ENCODE measurements at places on chromosomes 5 and 9.
A peak's percentile ranks its signal among the peaks of the same experiment; 100 is the strongest.

- no peak for DNase-seq
Measured at GRCh38 chr9:118324706-118325105, 620.5 kb downstream of the TLR4 start.

DNA sequence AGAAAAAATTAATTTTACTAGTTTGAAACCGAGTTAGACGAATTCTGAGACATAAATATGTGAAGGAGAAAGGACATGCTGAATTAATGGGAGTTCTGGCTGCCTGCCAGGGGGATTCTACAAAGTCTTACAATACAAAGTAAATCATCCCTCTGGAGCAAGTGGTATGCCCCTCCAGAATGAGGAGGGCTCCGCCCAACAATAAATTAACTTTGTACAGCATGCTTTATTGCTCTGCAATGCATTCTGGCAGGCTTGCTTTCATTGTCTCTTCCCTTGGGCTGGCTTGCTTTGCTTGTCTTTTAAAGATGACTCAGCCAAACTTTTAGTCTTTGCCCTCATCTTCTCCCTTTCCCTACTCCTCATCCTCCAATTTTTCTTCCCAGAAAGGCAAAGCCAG lies 11.7 kb upstream of the PCDHB1 start:
- no peak for DNase-seq

DNA sequence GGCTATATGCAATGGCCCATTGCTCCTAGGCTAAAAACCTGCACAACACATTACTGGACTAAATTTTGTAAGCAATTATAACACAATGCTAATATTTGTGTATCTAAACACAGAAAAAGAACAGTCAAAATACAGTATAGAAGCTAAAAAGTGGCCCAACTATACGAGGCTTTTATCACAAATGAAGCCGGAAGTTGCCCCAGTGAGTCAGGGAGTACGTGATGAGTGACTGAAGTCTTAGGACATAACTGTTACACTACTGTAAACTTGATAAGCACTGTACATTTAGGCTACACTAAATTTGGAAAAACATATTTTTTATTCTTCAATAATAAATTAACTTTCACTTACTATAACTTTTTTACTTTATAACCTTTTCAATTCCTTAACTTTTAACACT lies 105.2 kb upstream of the PRR16 start:
- no peak for DNase-seq

- no peak for DNase-seq
Measured at GRCh38 chr5:67518227-67518626, 321.6 kb upstream of the CD180 start.

DNA sequence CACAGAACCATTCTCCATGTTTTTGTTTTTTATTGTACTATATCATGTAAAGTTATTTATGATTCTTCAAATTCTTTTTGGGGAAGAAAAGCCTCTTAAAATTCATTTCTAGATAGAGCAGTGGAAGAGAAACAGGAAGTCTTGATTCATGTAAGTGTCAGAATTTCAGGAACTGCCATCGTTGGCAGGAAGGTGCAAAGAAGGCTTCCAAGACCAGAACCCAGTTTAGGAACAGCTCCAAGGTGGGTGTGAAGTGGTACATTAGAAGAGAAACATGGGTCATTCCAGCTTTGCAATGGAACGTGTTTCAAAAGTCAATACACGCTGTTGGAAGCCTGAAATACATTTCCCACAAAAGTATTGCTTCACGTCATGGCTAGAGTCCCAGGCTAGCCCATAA lies 14.8 kb downstream of the SAXO1 start:
- no peak for DNase-seq

DNA sequence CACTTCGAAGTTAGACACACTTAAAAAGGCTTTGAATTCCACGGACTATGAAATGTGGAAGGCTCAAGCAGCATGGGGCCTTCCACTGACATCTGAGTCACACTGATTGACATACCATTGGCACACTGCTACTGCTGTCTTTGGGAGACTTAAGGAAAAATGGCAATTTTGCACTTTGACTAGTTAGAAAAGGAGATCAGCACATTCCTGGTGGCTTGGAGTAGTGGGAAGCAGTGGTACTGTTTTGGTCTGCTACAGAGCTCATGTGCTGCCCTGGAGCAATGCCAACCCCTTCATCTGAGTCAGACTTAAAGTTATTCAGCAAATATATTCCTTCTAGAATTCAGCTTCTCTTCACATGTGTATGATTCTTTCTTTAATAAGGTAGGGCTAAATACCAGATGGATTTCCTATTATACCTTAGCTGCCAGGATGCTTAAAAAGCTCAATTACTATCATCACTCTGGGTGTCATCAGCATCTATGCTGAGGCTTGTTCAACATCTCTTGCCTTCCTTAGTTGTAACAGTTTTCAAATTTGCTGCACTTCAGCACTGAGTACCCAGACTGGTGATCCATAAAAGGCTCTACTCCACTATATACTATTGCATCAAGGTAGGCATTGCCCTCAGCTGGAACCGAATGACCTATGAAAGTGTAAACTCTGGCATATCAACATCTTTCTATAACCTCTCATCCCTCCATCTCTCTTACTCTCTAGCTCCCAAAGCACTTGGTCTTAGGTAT lies 42.3 kb upstream of the MOCS2 start:
- no peak for DNase-seq

GRCh38 chr5:16135003-16135402 lies 44.6 kb downstream of the MARCHF11 start:
- no peak for DNase-seq

- no peak for DNase-seq
Measured at GRCh38 chr5:167786871-167787578, 504.4 kb upstream of the WWC1 start.

- no peak for DNase-seq
Measured at GRCh38 chr5:62256161-62257019, 49.6 kb upstream of the KIF2A start.

GRCh38 chr9:20552874-20553557 lies 69.3 kb downstream of the MLLT3 start:
- DNase-seq: no peak

GRCh38 chr9:114263853-114264510 lies 58.9 kb upstream of the ORM1 start:
- peak; percentile 54 for DNase-seq

GRCh38 chr5:17077440-17078233 lies 139.8 kb upstream of the BASP1 start:
- DNase-seq: no peak

DNA sequence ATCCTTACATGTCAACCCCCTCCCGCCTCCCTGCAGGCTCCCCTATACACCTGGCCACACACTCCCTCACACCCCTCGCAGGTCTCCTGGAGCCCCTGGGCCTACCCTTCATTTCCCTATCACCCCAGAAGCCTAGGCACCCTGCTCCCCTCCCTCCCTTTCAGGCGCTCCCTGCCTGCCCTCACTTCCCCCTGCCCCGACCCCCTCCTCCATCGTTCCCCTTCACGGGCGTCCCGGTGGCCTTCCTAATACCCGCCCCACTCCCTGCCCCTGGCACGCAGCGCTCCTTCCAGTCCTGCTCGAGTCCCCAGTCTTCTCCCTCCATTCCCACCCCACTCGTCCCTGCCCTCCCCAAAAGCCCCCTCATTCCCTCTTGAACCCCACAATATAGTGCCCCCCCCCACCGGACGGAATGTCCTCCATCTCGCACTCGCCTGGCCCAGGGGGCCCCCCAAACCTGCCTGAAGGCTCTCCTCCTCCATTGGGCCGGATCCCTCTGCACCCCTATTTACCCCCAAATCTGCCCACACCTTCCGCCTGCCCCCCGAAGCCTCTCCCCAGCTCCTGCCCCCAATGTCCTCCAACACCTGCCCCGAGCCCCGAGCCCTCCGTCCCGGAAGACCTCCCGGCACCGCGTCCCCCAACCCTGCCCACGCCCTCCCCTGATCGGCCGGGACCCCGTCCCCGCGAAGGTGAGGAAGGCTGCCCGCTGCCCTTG lies 746 bp downstream of the STRBP start:
- peak; percentile 23 for DNase-seq

- no peak for DNase-seq
Measured at GRCh38 chr9:135308821-135309762, 170.5 kb upstream of the PPP1R26 start.

- DNase-seq: no peak
Measured at GRCh38 chr5:73985145-73985544, 359.1 kb downstream of the ARHGEF28 start.

GRCh38 chr5:54519509-54519876 lies 1.9 kb downstream of the SNX18 start:
- no peak for DNase-seq

- no peak for DNase-seq
Measured at GRCh38 chr5:113800686-113801085, 287.2 kb downstream of the YTHDC2 start.

GRCh38 chr9:117704024-117704575 lies at the start of gene TLR4:
Gene TLR4 (plus strand): TSS chr9:117704403. CDS start chr9:117704473, 70 bp downstream.
- peak; percentile 12 for DNase-seq

GRCh38 chr9:129242971-129243561 lies 65.0 kb upstream of the IER5L start:
- DNase-seq: no peak

GRCh38 chr9:137647096-137647714 lies 28.4 kb downstream of the EHMT1 start:
- DNase-seq: no peak

GRCh38 chr9:137784641-137785513 lies 92.7 kb upstream of the CACNA1B start:
- no peak for DNase-seq

DNA sequence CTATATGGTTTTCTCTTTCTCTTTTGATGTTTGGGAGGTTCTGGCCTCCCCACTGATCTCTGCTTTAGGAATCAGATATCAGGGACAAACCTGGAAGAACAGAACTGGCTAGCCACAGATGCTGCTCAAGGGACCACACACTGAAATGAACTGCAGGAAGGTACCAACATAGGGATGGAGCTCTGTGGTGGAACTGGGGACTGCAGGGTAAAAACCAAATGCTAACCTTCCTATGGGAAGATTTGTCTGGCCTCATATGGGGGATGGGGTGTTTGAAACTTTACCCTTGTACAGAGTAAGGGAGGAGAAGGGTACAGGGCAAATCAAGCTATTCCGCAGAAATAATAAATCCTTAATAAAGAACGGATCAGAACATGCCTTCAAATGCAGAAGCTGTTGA lies 49.4 kb downstream of the ELOVL7 start:
- no peak for DNase-seq

DNA sequence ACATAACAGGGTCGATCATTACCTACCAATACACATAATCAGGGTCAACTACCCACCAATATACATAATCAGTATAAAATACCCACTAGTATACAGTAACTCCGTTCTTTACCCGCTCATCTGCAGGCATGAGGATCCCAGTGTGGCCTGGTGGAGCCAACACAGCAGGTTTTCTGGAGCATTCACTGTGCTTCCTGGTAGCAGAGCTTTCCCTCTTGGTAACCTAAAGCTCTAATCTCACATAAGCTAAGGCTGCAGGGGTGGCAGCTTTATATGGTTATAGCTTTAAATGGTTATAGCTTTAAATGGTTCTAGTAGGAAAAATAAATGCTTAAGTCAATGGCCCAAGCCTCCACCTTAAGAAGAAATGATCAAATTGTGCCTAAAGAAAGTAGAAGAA lies 11.9 kb downstream of the LCN1 start:
- no peak for DNase-seq

- DNase-seq: peak; percentile 67
Measured at GRCh38 chr9:99807276-99807852, 14.3 kb upstream of the NR4A3 start.

GRCh38 chr5:26343801-26344325 lies 694.5 kb downstream of the CDH9 start:
- DNase-seq: no peak

DNA sequence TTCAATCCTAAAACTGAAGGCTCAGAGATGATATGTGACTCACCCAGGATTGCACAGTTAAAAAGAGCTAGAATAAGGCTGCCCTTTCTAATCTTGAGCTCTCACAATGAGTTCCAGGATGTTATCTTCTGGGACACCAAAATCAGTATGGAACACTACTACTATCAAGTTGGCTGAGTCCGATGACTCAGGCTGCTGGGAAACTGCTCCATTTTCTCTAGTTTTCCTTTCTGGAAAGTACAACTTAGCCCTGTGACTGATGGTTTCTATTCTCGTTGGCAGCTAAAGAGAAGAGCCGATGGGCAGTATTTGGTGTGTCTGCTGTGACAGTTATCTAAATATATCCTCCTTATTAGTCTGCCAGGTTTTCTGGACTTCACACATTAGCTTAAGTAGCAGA lies 37.9 kb upstream of the DPYSL3 start:
- no peak for DNase-seq

GRCh38 chr5:105905392-105905791 lies 1765.3 kb downstream of the EFNA5 start:
- no peak for DNase-seq

- no peak for DNase-seq
Measured at GRCh38 chr5:143800715-143801114, 11.2 kb upstream of the HMHB1 start.

DNA sequence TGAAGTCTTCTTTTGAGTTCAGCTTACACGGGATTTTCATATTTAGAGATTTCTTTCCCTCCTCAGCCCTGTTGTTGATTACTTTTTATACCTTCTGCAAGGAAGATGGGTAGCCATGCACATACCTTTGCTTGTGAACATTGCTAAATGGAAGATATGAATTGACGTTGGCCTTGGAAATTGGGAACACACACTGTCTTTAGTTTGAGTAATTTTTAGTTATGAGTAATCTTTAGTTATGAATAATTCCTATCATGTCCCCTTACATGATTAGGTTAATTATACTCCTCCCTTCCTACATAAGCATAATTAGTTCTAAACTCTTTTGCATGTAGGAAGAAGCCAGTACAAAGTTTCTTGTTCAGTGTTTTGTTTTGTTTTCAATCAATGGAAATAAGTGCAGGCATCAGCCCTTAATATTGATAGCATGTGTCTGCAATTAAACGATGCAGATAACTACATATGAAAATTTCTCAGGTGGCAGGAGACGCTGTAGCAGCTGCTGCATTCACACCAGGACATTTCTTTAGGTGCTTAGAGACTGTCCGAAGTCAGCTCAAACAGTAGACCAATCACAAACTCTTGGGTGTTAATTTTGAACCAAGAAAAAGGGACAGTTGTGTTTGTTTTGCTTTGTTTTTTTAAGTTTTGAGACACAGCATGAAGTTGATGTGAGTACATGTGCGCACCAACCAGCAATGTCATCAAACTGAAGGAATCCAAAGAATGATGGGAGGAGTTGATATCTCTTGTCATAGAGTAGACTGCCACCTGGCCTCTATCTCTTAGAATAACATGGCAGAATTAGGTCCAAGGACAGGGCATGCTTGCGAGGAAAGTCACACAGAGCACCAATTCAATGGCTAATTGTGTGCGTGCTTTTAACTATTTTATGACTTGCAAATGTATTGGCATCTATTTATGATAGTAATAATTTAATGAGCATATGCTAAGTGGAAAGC lies 51.4 kb downstream of the SMARCA2 start:
- no peak for DNase-seq

GRCh38 chr5:135287551-135287950 lies 111.5 kb downstream of the MACROH2A1 start:
- no peak for DNase-seq

GRCh38 chr9:87109231-87109631 lies 161.9 kb upstream of the GAS1 start:
- no peak for DNase-seq

GRCh38 chr5:6504677-6505415 lies 56.2 kb downstream of the UBE2QL1 start:
- DNase-seq: no peak

Measured in WTC11 (cell line).